Stimulated activated CD8-positive, alpha-beta memory T cell treated with anti-CD3 and anti-CD28 coated beads, Interleukin-4, amount 100 ng/mL, for 1 hour (primary cell): ENCODE measurements at places on chromosomes 7 and 10.

DNA sequence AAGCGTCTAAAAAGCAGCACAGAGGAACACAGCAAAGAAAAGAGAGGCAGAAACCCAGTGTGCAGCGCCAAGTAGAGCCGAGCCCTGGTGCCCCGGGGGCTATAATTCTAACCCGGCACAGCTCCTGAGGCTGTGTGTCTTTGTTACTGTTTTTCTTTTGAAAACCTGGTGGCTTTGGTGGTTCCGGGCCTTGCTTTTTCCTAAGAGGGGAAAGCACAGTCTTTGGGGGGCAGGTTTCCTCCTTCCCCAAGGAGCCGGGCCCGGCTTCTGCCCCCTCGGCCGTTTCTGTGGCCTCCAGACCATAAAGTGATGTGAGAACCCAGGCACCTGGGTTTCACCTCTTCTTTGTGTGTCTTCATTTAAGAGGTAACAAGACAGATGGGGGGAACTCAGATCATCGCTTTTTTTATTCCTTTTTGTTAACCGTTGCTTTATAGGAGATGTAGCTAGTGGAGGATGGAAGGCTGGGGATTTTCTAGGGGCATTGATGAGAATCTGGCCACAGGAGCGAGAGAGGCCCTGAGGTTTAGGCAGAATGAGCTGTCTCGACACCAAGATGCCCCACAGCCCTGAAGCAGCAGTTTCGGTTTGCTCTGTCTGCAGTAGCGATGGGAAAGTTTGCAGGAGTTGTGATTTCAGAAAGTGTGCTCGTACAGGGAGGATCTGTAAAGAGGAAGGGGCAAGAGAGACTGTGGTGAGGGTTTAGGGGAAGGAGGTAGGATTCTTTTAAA, 367.8 kb upstream of the GALNT17 start:
- DNase-seq: no peak

GRCh38 chr7:109256762-109257560, 687.3 kb downstream of the DNAJB9 start:
- no peak for DNase-seq

DNA sequence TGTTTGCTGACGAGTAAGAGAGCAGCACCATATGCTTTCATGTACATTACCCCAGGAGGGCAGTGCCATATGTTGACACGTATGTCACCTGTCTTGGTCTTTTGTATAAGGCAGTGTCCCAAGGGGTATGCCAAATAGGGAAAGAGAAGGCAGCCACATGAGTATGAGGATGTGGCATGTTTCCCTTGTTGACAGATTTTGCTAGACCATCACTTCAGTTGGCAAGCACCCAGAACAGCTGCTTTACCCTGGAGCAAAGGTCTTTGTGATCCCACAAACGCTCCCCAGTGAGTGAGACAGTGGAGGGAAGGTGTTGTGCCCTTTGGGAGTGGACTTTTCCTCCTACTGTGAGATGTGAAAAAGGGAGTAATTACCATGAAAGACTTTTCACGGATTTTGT, 350.1 kb downstream of the ETV1 start:
- DNase-seq: no peak

DNA sequence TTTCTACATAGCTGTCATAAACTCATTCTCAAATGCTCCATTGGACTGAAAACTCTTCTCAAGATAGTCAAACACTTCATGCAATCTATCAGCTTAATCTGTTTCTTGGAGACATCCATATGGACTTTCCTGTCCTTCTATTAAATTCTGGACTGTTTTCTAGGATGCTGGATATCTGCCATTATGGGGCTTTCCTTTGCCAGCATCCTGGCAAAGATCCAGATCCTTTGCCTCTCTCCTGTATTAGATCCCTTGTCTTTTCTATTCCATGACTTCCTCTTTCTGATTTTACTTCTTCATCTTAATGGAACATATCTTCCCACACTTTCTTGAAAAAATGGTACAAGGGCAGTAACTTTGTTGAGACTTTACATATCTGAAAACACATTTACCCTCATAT, 35.9 kb upstream of the SKAP2 start:
- no peak for DNase-seq

- DNase-seq: no peak
Measured at GRCh38 chr7:100895956-100896731, 456 bp upstream of the ACHE start.

- no peak for DNase-seq
Measured at GRCh38 chr7:158695726-158696452, 8.7 kb downstream of the NCAPG2 start.

DNA sequence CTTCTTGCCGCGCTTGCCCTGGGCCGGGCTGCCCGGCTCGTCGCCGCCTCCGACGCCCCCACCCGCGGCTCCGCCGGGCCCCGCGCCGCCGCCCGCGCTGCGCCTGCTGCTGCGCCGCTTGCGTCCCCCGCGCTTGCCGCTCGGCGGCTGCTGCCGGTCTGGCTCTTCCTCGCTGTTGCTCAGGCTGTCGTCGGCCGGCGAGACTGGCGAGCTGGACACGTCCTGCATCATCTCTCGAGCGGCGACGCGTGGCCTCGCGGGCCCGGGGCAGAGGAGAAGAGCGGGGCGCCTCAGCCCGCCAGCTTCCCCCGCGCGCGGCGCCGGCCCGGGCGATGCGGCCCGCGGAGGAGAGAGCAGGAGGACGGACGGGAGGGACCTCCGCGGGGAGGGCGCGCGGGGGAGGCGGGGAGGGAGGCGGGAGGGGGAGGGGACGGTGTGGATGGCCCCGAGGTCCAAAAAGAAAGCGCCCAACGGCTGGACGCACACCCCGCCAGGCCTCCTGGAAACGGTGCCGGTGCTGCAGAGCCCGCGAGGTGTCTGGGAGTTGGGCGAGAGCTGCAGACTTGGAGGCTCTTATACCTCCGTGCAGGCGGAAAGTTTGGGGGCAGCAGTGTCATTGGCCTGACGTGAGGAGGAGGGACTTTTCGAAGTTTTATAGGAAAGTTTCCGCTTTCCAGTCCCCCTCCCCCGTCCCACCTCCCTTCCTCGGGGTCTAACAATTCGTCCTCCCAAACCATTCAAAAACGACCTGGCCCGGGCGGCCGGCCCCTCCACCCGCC, at the start of gene TWIST1:
TWIST1 (minus strand) TSS at position 546 of the 779 bp plus-strand sequence; CDS start at position 231, 315 bp downstream.
- DNase-seq: no peak

- no peak for DNase-seq
Measured at GRCh38 chr10:94465684-94466083, 63.3 kb downstream of the TBC1D12 start.

- no peak for DNase-seq
Measured at GRCh38 chr7:96637522-96637921, 72.1 kb downstream of the SEM1 start.

- DNase-seq: no peak
Measured at GRCh38 chr7:11760372-11760771, 71.6 kb downstream of the THSD7A start.

DNA sequence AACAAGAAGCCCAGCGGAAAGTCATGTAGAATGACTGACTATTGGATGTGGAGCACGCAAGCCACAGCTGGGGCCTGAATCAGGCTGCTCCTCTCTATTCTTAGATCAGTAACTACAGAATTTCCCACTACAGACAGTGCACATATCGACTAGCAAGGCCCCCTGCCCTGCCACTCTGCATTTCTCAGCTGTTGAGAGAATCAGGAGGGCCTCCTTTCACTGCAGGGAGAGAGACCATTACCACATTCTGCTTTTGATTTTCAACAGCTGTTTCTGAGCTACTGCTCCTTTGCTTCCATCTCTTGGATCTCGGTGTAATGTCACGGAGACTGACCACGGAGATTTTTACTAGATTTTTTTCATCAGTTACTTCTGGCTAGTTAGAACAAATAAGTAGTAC, 73.8 kb downstream of the PON1 start:
- DNase-seq: no peak

DNA sequence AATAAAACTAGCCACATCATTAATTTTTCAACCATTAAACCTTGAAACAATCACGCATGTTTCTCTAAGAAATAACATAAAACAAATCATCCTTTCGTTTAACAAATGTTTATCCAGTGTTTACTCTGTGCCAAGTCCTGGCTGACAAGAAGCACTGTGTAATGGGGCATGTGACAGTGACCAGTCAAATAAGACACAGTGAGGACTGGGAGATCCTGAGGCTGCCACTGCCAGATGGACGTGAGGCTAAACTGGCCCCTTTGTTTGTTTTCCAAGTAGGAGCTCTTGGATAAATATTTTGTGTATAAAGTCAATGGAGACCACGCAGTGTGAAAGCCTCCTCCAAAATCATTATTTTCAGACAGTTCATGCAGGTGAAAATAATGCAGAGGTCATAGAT, 626.2 kb downstream of the SUGCT start:
- DNase-seq: no peak

- DNase-seq: no peak
Measured at GRCh38 chr10:18625886-18626285, 25.5 kb downstream of the NSUN6 start.

DNA sequence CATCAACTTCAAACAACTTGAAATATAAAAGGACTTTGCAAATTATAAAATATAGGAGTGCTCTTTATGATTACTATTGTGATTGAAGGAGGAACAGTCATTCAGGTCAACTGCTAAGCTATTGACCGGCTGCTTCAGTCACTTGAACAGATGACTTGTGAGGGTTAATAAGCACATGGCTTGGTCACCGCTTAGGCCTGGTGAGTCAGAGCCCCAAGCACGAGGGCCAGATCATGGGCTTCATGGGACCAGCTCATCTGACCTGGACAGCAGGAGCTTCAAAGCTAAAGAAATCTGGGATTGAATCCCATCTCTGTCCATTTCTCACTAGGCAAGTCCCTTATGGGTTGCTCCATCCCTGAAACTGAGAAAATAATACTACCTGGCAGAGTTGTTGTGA, 60.4 kb upstream of the ADO start:
- DNase-seq: no peak

GRCh38 chr7:101154693-101155102, 422 bp downstream of the AP1S1 start:
- DNase-seq: no peak

GRCh38 chr7:100799037-100799896, 28.1 kb downstream of the EPHB4 start:
- DNase-seq: no peak

DNA sequence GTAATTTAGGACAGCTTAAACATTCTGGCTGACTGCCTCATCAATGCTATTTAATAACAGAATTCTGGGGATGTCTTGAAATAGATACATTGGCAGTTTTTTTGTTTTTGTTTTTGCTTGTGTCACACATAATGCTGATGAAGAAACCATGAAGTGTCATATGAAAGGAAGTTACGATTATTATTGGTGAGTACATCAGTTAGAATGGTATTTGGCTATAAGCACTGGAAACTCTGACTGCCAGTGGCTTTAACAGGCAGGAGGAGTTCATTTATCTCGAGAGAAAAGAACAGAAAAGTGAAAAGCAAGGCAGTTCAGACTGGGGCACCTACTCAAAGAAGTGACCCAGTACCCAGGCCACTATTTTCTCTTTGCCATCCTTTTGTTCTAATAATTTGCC, 18.1 kb downstream of the LSM8 start:
- no peak for DNase-seq

DNA sequence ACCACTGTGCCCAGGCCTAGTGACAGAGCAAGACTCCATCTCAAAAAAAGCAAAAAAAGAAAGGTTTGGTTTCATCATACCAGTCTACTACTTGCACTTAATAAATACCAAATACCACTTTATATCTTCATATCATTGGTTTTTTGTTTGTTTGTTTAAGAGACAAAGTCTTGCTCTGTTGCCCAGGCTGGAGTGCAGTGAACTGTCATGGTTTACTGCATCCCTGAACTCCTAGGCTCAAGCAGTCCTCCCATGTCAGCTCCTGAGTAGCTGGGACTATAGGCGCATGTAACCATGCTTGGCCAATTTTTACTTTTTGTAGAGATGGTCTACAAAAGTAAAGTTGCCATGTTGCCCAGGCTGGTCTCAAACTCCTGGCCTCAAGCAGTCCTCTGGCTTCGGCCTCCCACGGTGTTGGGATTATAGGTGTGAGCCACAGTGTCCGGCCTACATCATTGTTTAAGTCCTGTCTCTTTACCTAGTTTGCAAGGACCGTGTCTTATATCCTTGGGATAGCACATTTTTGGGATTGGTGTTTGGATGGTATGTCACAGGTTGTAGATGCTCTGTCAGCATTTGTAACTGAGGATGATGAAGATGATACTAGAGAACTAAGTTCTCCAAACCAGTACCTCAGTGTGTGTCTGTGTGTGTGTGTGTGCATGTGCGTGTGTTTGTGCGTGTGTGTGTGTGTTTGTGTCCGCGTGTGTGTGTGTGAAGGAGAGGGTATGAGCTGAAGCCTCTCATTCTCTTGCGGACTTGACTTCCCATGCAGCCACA, 9.3 kb downstream of the LMTK2 start:
- DNase-seq: no peak

GRCh38 chr7:121198502-121198901, 130.3 kb upstream of the WNT16 start:
- no peak for DNase-seq

DNA sequence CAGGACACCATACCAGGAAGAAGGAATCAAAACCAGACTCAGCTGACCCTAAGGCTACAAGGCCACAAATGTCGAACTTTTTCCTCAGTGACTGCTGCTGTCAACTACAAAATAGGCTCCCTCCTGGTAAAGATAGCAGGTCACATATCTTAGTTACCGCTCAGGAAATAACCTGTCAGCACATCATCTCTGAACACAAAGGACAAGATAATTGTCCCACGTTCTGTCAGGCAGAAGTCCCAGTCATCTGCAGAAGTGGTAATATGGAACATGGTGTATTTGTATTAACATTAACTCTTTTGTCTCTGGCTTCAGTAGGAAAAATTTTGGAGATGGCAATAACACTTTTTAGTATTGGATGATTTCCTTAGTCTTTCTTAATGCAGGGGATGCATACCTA, 630.2 kb upstream of the LRRTM3 start:
- no peak for DNase-seq

DNA sequence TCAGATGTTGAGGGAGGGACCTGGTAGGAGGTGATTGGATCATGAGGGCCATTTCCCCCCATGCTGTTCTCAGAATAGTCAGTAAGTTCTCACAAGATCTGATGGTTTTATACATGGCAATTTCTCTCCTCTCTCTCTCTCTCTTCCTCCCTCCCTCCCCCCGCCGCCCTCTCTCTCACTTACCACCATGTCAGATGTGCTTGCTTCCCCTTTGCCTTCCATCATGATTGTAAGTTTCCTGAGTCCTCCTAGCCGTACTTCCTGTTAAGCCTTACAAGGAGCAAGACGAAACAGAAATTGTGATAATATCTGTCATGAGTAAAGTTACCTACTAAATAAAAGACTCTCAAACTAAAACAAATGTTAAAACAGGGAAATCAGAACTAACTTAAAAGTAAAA, 19.9 kb upstream of the GPR141 start:
- DNase-seq: no peak

GRCh38 chr7:157541295-157542067, 204.7 kb downstream of the DNAJB6 start:
- no peak for DNase-seq

DNA sequence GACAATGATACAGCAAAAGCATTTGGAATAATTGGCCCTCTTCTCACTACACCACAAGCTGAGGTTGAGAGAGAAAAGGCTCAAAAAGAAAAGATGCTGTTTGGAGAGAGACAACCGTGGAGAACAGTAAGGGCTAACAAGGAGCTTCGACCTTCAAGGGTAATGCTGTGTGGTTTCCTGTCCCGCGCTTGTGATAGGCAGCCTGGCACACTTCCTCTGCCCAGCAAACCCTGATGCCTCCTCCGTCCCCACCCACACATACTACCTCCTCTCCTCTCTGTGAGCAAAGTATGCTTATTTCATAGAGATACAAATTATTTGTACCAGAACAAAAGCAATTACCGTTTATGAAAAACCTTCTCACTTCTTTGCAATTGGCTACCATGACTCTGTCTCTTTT, 755.4 kb downstream of the KCNMA1 start:
- no peak for DNase-seq

- DNase-seq: no peak
Measured at GRCh38 chr7:2956526-2957368, 86.9 kb downstream of the CARD11 start.

GRCh38 chr10:68239069-68239468, 7.2 kb upstream of the ATOH7 start:
- no peak for DNase-seq
